ENCODE measurements at places on chromosomes 12 and 14.

GRCh38 chr14:95739356-95739755 lies 25.4 kb upstream of the TCL1A start:
- no peak for DNase-seq

DNA sequence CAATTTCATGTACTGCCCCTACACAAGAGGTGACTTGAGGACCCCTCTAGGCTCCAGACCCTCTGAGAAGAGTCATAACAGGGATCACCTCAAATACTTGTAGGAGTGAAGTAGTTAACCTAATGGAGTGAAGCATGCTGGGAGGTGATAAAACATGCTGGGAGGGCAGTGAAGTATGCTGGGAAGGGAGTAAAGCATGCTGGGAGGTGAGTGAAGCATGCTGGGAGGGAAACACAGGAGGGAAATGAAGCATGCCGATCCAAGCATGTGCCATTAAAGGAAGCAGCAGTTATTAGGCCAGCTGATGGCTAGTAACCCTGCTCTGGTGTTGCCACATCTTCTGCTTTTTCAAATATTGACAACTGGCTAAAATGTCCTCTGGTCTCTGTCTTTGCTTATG lies 70.7 kb upstream of the TRHDE start:
- DNase-seq = no peak

- no peak for DNase-seq
These were observed 73.8 kb downstream of the DDX51 start for GRCh38 chr12:132070298-132070697.

GRCh38 chr14:27370074-27370473 lies 772.2 kb upstream of the NOVA1 start:
- no peak for DNase-seq

Data from NCI-H1105 (cell line).